GF-D8 (cell line): ENCODE measurements at places on chromosomes 4 and X.
A peak's percentile ranks its signal among the peaks of the same experiment; 100 is the strongest.

DNA sequence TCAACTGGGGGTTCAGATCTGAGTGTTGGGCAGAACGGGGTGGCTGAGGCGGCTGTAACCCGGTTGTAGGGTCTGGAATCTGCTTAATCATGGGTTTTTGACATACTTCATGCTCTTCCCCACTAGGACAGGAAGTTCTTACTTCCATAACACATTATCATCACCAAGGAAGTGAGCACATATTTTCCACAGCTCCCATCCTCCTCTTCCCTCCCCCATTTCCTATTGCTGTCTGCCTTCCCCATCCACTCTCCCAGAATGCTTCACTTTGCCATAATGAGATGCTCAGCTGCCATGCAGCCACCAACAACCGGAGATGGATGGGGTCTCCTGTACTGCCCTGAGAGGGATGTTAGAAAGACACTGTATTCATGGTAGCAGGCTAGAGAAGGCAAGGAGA lies 6.4 kb upstream of the DCUN1D4 start:
- DNase-seq = peak; percentile 38

- DNase-seq = no peak
Measured at GRCh38 chr4:13980317-13981310, 353.1 kb upstream of the BOD1L1 start.

GRCh38 chrX:50813843-50814661 lies at the start of gene SHROOM4:
SHROOM4 (minus strand) TSS chrX:50814194; CDS start chrX:50814018, 176 bp downstream.
- DNase-seq = no peak

GRCh38 chr4:60081839-60082238 lies 1118.3 kb upstream of the ADGRL3 start:
- no peak for DNase-seq

- no peak for DNase-seq
Measured at GRCh38 chr4:123699880-123700771, 303.5 kb downstream of the SPRY1 start.

DNA sequence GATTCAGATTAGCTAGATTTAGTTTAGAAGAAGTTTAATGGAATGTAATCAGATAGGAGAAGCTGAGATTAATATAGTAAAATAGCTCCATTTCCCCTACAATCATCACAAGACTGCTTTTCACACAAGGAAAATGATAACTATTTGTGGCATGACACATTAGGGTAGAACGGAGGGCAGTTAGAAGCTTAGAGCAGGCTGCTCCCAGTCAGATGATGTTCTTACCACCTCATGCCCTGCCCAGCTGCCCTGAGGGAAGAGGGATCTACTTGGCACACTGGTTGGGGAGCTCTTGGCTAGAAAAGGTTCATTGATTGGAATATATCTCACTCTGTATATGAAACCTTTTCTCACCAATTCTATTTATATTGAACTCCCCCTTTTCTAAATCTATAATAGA lies 180.7 kb upstream of the IL15 start:
- DNase-seq = no peak

DNA sequence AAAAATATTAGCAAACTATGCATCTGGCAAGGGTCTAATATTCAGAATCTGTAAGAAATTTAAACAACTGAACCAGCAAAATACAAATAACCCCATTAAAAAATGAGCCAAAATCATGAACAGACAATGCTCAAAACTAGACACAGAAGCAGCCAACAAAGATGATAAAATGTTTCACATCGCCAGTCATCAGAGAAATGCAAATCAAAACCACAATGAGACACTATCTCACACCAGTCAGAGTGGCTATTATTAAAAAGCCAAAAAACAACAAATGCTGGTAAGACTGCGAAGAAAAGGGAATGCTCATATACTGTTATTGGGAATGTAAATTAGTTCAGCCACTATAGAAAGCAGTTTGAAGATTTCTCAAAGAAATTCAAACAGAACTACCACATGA lies 201.3 kb upstream of the CPEB2 start:
- no peak for DNase-seq

- no peak for DNase-seq
Measured at GRCh38 chrX:125894947-125895346, 271.1 kb downstream of the DCAF12L2 start.

DNA sequence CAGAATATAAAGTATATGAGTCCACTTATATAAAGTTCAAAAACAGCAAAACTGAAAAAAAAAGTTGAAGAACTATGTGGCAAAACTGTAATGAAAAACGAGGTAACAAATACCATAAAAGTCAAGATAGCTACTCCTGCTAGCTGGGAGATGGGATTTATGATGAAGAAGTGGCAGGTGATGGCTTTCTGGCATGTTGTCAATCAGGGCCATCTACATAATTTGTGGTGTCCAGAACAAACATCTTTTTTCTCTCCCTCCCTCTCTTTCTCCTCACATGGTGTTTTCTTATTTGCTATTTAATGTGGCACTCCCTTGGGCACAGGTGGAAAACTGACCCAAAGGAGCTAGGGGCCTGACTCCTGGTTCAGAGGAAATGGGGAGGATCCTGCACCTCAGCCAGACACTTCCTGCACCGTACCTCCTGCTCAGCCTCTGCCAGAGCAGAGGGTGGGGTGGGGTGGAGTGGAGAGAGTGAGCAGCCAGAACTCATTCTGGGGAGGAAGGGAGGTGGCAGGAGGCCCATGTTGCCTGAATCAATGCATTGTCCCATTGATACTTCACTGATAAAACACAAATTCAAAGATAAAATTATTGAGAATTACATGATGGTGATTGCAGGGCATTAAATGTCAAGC lies 5.3 kb upstream of the SAP30 start:
- no peak for DNase-seq

GRCh38 chr4:187666034-187666433 lies 329.5 kb upstream of the ZFP42 start:
- no peak for DNase-seq

DNA sequence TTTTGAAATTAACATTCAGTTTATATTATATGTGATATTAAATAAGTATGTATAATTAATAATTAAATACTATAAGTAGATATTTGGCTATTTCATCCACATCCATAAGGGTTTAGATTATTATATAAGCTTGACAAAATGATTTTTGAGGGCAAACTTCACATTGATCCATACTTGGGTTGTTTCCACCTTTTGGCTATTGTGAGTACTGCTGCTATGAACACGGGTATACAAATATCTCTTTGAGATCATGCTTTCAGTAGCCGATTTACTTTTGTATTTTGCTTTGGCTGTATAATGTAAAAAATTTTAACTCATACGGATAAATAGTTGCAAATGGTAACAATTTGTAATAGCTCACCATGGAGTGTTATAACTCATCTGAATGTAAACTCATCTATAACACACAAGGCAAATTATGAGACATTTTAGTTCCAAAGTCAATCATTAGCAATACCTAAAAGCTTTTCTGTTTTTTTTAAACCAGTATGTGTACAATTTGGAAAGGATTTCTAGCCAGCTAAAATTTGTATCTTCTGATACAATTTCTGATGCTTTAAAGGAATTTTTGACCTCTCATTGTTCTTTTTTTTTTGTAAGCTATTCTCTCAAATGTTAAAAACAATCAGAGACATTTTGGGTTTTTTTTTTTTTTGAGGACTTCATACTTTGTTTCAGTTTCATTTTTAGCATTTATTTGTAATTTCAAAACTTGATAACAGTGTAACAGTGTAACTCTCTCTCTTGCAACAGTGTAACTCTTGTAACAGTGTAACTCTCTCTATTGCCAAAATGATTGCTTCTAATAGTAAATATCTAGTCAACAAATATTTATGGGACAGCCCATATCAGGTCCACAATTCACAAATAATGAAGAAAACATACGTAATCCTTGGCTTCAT lies 51.8 kb upstream of the ARX start:
- no peak for DNase-seq

GRCh38 chr4:185656467-185656931 lies 121.2 kb upstream of the PDLIM3 start:
- no peak for DNase-seq

DNA sequence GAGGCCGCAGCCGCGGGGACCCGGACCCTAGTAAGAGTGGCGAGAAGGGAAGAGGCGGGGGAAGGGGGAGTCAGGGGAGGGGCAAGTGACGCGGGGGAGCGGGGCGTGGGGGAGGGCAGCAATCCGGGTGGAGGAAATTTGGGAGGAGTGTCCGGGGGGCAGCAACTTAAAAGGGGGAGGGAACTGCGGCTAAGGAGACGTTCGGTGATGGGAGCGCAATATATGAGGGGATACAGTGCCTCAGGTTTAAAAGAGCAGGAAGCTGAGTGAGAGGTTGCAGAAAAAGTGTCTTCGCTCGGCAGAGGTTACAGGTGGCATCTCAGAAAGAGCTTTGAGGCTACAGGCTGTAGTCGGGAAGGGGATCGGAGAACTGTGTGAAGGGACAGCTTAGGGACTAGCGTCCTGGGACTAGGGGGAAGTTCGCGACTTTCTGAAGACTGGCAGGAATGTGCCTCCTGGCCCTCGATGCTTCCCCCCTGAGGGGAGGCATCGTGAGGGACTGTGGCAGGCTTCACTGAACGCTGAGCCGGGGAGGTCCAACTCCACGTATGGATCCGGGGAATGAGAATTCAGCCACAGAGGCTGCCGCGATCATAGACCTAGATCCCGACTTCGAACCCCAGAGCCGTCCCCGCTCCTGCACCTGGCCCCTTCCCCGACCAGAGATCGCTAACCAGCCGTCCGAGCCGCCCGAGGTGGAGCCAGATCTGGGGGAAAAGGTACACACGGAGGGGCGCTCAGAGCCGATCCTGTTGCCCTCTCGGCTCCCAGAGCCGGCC lies 519 bp downstream of the FOXO4 start:
- DNase-seq = no peak

DNA sequence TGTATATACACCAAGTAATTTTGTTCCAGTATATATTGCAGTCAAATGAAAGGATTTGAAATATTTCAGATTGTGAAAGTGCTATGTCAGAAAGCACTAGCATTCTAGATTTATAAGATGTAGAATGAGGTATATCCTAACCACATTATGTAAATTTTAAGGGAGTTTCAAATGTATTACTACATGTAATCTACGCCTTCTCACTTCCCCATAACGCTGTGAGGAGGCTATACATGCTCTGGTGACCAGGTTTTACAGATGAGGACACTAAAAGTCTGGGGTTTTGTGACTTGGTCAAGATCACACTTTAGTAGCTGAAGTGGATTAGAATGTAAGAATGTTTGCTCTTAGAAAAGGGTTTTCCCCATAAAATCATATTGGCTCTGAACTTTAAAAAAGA lies 8.1 kb downstream of the ENPEP start:
- no peak for DNase-seq

GRCh38 chr4:151797853-151798252 lies 37.0 kb upstream of the GATB start:
- no peak for DNase-seq

- DNase-seq = no peak
Measured at GRCh38 chr4:148800940-148801339, 358.7 kb upstream of the NR3C2 start.

- no peak for DNase-seq
Measured at GRCh38 chrX:138788771-138789170, 77.3 kb upstream of the FGF13 start.

GRCh38 chr4:78880874-78881492 lies 58.3 kb downstream of the PAQR3 start:
- DNase-seq = no peak

DNA sequence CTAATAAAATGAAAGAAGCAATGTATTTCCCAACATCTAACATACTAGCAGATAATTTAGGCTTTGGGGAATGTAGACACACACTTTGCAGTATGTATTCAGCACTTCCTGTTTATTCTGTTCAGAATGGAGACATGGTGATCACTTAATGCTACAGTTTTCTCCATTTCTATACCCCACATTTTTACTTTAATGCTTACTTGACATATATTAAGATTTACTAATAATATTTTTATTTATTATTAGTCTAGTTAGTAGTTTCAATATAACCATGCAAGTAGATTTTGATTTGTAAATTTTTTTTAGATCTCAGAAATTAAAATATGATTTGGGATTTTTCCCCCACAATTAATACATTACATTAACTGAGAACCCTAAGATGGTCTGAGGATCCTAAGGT lies 98.4 kb downstream of the PRSS12 start:
- DNase-seq = no peak

GRCh38 chr4:145936997-145937901 lies 1.4 kb downstream of the ZNF827 start:
- no peak for DNase-seq

DNA sequence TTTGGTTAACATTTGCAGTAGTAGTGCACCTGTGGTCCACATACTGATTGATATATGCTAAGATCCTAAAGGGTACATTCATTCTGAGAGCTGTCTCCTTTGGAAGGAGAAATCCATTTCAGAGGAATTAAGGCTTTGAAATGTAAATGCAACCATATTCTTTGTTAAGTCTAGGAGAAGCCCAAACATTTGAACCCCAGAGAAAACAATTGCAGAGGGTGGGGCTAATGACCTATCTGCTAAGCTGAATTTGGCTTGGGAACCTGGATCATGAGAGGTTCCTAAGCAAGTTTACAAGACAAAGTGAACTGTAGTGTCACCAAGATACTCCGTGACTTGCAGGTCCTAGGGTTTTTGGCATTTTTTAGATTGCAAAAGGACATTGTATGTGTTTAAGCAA lies 41.2 kb downstream of the LAS1L start:
- no peak for DNase-seq

DNA sequence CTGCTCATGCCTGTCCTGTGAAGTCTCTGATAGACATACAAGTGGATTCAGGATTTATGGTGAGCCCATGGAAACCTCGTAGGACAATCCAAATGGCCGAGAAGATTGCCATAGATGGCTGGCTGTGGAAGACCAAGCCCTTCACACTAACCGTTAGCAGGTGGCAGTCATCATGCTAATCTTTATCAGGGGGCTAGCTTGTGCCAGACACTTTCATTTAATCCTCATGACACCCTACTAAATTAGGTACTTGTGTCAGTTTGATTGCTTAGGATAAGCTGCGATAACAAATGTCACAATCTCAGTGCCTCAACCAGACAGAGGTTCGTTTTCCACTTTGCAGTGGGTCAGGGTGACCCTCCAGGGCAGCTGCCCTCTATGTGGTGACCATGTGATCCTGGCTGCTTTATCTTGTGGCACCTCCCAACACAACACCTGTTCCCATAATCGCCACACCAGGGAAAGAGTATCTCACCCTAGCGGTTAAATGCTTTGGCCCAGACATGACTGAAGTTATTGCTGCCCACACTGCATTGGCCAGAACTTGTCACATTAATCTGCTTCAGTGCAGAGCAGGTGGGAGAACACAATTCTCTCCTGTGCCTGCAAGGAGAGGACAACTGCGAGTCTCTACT lies 60.8 kb downstream of the REPS2 start:
- no peak for DNase-seq

GRCh38 chr4:19130866-19131265 lies 1109.3 kb upstream of the LCORL start:
- DNase-seq = no peak

DNA sequence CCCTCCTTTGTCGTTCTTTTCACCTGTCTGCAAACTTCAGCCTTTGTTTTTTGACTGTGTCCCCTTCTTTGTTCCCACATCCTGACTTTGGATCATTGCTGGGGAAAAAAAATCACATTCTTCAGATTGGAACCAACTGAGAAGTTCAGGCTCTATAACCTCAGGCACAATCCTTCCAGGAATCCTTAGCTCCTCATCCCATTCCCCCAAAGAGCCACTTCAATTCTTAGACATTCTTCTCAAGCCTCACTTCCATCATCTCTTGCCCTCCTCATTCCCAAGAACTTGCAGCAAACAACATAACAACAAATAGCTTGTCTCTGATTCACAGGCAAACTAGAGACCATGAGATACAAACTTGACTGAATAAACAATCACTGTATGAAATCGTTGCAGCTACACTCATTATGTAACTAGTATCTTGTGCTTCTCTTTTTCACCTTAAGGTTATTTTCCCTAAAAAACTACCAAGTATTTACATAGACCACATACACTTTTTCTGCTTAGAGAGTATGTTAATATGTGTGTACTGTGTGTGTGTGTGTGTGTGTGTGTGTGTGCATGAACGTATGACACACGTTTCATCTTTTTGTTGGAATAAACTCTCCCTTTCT lies 26.4 kb upstream of the PGM2 start:
- DNase-seq = no peak
